ENCODE measurements at places on chromosomes 2 and 18.

- DNase-seq, result no peak
These were observed 620.7 kb downstream of the NYAP2 start for GRCh38 chr2:226020176-226020575.

- DNase-seq, result peak; percentile 20
These were observed 32.8 kb downstream of the GRHL1 start for GRCh38 chr2:9984217-9984739.

- DNase-seq, result no peak
These were observed 353.2 kb upstream of the TRIB2 start for GRCh38 chr2:12363569-12363968.

DNA sequence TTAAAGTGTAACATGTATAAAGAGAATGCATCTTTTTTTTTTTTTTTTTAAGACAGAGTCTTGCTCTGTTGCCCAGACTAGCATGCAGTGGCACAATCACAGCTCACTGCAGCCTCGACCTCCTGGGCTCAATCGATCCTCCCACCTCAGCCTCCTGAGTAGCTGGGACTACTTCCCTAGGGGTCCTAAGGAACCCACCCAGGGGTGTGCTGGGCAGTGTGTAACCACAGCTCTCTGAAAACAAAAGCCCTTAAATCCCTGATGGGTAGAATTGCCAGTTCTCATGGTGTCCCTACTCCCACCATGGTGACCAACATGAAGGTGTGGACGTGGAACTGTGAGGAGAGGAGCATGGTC, 105.6 kb upstream of the ST3GAL5 start:
- DNase-seq, result no peak

DNA sequence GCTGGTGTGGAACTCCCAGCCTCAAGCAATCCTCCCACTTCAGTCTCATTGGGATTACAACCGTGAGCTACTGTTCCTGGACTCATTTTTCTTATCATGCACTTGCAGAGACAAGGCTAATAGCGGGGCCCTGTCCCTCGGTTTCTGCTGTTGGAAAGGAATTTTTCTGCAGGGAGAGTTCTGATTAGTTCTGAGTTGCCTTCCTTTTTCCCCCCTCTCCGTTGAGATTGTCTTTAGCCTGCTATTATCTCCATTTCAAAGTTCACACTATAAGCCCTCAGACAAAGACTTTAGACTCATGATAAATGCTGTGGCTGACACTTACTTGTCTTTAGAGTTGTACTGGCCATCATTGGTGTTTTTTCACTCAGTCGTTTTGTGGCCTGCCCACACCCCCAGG, 97.2 kb downstream of the NCOA1 start:
- DNase-seq, result no peak

DNA sequence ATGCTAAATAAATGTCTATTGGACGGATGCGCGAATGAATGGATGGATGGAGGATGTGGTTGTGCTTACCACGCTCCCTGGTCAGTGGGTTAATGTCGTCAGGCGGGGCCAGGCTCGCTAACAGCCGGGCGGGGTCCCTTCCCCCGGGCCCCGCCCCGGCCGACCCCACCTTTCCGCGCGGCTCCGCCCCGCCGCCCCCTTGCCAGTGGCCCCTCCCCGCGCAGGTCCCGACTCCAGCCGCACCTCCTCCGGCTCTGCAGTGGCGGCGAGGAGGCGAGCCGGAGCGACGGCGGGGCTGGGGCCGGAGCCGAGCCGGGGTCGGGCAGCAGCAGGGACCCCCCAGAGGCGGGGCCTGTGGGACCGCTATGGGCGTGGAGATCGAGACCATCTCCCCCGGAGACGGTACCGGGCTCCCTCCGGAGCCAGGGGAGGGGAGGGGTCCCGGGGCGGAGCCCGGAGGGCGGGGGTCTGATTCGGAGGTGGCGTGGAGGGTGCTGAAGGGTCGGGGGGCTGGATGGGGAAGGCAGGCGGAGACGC, at the start of gene FKBP1B:
TSS of gene FKBP1B (plus strand) at position 257 of the 537 bp plus-strand sequence. CDS start at position 366, 109 bp downstream.
- DNase-seq, result peak; percentile 47

- no peak for DNase-seq
These were observed 8.8 kb downstream of the IMMT start for GRCh38 chr2:86186431-86186830.

GRCh38 chr18:45850021-45850420, 24.5 kb downstream of the SIGLEC15 start:
- DNase-seq, result no peak

DNA sequence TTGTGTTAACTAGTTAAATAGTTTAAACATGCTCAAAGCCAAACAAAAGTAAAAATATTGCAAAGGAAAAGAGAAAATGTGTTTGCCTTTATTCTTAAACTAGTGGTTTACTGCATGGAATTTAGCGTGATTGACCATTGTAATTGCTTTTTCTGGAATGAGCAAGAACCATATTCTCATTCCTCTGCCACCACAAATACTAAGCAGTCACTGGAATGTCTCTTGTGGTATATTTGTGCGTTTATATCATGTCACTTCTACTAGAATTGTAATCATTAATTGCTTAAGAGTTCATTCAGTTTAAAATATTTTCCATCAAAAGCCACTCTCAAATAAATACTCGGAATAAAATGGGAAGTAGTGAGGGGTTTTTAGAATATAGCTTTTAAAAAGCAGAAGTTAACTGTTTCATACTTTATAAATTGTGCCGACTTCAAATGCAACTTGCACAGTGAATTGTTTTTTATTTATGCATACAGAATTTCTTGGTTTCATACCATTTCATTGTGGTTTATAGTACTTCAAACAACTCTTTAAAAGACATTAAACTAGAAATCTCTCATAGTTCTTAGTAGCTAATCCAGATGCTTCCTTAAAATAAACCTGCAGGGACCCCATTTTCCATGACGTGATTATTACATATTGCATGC, 288.1 kb downstream of the EPHA4 start:
- no peak for DNase-seq

DNA sequence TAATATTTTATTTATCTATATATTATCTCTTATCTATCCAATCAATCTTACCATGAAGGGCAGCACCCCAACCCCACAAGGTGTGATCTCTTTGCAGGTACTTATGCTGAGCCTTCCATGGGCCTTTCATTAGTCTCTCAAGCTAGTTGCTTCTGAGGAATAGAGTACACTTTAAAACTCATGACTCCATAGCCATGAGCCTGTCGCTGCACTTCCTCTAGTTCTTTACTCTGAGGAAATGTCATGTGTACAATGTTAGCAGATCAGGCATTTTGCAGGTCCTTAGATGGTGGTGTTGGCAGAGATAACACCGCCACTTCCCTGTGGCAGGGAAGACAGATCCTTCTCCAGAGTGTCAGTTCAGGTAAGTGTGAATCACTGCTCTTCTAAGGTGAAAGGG, 29.5 kb upstream of the STAT4 start:
- DNase-seq, result no peak

- no peak for DNase-seq
These were observed 2.8 kb upstream of the ZNF532 start for GRCh38 chr18:58861861-58862301.

DNA sequence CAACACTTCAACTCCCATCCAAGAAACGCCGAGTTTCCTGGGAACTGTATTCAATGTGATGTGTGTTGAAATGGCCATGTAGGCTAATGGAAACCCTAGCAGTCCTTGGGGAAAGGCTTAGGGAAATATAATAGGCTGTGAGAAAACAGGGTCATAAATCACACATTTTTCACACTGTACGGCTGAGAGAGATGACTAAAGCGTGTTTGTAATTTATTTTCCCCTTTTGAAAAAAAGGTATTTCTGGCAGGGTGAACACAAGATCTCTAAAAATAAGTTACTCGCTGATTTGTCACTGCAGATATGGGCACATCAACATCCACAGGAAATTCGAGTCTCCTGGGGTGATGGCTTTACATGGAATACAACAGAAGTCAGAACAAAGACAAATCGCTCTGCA, 109.6 kb upstream of the ST6GAL2 start:
- no peak for DNase-seq

GRCh38 chr2:231601356-231602229, 8.9 kb downstream of the TEX44 start:
- DNase-seq, result peak; percentile 78

- peak; percentile 59 for DNase-seq
These were observed 4.0 kb downstream of the LPIN1 start for GRCh38 chr2:11750422-11750821.
